Activated naive CD4-positive, alpha-beta T cell treated with anti-CD3 and anti-CD28 coated beads for 36 hours (primary cell): ENCODE measurements at places on chromosomes 12 and 14. TPM values are rescaled to one million over a fixed set of nuclear protein-coding genes. Genes with fewer than 3 reads are reported as not detected.

- DNase-seq = no peak
Measured at GRCh38 chr12:91099341-91099740, 12.0 kb downstream of the LUM start.

DNA sequence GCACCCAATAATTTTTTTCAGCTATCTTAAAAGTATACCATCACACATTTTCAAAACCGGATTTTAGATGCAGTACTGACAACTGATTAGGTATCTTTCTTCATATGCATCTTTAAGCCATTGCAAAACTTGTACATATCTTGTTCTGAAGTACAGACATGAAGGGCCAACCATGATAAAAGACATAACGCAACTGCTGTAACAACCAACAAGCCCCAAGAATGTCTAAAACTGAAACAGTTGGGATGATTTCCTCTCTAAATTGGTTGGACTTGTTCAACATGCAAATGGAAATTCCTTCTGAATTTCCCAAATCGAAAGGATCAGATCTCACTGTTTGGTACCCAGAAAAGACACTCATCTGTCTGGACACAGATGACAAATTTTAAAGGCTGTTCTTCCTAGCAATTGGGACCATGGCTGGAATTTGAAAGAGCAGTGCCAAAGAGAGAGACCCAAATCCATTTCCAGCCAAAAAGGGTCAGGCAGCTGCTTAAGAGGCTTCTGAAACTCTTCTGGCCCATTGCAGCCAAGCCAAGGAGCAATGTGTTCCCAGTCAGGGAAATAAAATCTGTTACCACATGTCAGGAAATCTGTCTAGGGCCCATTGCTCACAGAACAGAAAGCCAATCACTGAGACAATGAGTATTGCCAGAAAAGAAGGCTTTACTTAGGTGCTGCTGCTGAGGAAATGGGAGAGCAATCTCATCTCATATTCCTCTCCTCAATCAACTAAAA lies 1122.4 kb upstream of the USP15 start:
- no peak for DNase-seq

DNA sequence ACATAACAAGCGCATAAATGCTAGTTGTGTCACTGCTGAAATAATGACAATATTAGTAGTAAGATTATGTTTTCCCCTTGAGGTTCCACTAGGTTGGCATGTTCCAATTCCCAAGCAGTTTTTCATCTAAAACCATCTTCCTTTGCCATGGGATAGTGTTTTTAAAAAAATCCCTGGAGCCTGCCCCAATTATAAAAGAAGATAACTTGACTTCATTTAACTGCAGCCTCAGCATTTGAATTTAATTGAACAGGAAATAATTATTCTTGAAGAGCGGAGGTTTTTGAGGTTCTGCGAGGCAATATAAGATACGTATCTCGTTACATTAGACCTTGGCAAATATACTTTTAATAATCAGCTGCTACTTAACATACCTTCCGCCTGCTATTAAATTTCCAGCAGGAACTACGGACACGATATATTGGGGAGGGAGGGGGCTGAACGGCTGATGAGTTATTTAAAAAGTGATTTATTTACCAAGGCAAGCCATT lies 65.2 kb upstream of the HSPB8 start:
- DNase-seq = no peak

DNA sequence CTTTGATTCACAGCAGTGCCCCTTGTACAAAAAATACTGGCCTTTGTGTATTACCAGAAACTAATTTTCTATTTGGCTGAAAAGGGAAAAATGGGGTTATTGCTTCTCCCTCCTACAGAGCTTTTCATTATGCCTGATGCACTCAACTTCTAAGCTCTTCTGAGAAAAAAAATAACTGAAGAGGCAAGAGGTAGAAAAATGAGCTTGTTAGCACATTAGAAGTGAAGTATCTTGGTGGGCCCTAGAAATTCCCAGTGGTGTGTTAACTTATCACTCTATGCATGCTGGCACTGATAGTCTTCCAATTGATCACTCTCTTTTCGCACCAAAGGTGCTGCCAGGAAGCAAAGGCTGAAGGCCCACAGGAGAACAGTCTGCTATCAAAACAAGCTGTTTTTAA lies 17.1 kb downstream of the INSM2 start:
- DNase-seq = no peak

DNA sequence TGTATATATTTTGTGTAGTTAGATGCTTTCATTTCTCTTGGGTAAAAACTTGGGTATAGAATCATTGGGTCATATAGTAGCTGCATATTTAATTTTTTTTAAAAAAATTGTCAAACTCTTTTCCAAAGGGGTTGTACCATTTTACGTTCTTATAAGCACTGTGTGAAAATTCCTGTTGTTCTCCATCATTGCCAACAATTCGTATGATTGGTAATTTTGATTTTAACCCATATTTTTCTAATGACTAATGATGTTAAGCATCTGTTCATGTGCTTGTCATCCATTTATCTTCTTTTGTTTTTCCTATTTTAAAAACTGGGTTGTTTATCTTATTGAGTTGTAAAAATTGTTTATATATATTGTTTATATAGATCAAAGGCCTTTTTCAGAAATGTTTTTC lies 77.4 kb downstream of the OTOGL start:
- DNase-seq = no peak

- no peak for DNase-seq
Measured at GRCh38 chr12:6264402-6265037, 46.0 kb upstream of the PLEKHG6 start.

DNA sequence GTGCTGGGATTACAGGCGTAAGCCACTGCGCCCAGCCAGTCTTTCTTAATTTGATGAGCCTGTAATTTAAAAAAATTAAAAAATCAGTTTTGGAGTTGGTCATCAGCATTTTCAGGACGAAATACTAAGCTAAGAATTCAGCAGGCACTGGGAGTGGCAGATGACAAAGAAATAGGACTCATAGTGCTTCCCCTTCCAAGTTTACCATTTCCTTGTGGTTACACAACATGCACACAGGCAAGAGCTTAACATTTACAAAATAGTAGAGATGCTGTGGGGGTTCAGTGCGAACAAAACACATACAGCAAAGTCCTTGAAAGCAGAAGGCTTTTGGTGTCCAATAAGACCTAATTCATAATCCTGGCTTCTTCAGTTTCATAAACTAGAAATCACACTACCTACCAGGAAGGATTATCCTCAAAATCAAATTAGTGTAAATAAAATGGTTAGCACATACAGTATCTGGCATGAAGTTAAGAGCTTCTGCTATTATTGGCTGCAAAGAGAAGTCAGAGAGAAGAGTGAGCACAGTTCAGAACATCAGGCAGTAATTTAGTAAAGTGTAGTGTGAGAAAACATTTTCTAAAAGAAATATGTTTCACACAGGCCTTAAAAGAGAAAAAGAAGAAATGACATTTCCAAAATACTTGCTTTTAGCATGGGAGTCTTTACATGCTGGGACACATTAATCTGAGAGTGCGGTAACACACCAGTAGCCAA lies 22.2 kb upstream of the KIF21A start:
- DNase-seq = no peak

GRCh38 chr12:80262346-80262745 lies 163.0 kb downstream of the OTOGL start:
- no peak for DNase-seq

DNA sequence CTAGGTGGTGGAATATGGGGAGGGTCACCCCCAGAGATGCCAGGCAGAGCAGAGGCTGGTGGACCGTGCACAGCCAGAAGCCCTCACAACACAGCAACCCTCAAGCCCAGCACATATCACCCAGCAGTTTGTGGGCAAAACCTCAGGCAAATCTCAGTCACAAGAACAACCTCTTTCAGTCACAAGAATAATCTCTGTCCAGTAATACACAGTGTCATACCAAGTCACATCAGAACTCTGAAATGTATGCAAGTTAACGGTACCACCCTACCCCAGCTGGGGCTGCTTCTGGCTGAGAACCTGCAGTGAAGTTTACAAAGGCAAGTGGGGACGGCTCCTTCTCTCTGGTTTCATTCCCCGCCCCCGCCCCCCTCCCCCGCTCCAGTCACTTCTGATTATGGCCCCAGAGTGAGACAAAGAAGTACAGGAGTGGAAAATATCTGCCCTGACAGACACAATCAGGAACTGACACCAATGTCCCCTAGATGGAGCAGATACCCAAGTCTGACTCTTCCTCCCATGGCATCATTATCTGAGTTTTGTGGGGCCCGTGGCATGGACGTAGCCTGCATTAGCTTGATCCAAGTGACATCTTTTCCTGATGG lies 480.9 kb upstream of the TMEM132C start:
- DNase-seq = no peak

DNA sequence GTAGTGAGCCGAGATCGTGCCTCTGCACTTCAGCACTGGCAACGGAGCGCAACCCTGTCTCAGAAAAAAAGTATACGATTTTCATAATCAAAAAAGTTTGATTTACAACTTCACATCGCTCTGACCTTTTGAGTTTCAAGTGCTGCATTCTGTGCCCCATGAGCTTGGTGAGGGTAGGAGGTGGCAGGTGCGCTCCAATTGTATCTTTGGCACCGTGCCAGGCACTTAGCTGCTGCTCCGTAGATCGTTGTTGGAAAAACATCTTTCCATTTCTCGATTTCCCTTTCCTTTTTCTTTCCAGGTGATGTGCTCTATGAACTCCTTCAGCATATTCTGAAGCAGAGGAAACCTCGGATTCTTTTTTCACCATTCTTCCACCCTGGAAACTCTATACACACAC lies 203.7 kb downstream of the ETV6 start:
- DNase-seq = no peak

DNA sequence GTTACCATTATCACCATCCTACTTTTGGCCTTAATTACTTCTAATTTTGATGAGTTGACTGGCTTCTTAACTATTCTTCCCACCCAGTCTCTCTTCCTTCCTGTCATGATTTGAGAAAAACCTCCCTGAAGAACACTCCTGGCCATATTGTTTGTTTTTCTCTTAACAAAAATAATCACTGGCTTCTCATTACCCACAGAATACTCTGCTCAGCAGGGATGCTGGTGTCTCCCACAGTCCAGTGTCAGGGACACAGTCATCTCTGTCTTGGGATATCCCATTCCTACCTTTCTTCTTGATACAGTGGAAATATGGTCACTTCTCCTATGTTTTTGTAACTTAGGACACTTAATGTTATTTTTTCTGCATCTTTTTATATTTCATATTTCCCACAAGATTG lies 103.7 kb downstream of the SRGAP1 start:
- DNase-seq = no peak

GRCh38 chr12:22287776-22288621 lies 46.5 kb downstream of the ST8SIA1 start:
- DNase-seq = peak; percentile 50

- DNase-seq = no peak
Measured at GRCh38 chr12:74963867-74964331, 245.7 kb downstream of the KCNC2 start.

DNA sequence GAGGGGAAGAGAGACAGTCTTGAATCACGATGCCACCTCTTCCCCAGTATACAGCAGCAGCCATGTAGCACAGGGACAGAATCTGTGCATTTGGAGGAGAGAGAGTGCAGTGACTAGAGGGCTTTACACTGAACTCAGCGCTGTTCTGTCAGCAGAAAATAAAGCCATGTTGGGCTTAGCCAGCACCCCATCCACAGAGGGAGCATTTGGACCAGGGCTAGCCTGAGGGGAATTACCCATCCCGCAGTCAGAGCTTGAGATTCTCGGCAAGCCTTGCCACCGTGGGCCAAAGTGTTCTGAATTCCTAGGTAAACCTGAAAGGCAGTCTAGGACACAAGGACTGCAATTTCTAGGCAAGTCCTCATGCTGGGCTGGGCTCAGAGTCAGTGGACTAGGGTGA lies 120.4 kb upstream of the CNOT2 start:
- no peak for DNase-seq

GRCh38 chr12:72677139-72677538 lies 405.0 kb downstream of the TRHDE start:
- DNase-seq = no peak

GRCh38 chr12:75975702-75976101 lies 55.9 kb downstream of the PHLDA1 start:
- DNase-seq = no peak

DNA sequence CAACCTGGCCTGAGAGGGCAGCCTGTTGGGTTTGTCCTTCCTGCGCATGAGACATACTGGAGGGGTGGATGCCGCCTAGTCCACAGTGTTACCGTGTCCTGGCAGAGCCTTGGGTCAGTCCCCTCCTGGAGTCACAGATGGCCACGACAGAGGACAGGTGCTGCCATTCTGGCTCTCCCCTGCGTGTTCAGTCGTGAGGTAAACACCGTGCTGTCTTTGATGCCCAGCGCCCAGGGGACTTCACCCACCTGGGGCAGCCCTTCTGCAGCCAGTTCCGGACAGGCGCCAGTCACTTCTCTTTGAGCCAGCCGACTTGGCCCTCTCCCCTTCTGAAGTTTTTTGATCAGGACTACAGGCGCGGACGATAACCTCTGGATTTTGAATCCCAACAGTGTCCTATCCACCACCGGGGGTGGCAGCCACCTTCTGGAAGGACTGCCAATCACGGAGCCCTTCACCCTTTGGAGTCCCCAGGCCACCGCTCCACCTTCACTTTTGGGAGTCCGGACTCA lies 933.0 kb downstream of the DIO2 start:
- DNase-seq = no peak

DNA sequence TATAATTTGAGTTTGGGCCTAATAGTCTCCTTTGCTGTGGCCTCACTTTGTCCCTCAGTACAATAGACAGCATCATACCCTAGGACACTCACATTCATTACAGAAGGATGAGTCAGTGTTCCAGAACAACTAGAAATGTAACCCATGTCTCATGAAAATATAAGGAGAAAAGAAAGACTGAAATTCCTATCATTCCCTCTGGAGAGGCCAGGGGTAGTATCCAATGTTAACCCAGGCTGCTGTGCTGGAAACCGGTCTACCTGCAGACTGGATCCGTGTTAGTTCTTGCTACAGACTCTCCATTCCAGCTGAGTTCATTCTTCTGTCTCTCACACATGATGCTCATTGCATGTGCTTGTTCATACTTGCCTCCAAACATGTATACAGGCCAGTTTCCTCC lies 75.8 kb upstream of the HOXC13 start:
- no peak for DNase-seq

- DNase-seq = no peak
Measured at GRCh38 chr12:47144769-47145168, 65.0 kb upstream of the AMIGO2 start.

DNA sequence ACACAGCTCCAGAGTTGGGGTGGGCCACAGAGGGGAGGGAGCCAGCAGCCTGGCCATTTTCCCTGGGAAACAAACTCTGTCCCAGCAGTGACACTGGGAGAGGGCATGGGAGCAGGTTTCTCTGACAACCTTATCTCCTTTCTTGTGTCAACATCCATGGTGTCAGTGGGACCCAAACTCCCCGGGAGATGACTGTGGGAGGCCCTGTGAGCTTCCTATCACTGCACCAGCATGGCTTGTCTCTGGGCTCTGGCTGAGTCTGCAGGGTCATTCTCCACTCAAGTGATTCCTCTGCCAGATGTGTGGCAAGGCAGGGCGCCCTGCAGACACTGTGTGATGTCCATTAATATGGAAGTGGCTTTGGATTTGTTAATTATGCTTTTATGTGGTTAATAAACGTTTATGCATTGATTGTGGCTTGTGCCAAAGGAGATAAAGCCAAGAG lies 10.1 kb downstream of the LRTM2 start:
- no peak for DNase-seq

The SLC5A8 gene
- not detected for total RNA-seq

The ZDHHC17 gene
- total RNA-seq = 22.2 TPM

The HELB gene
- total RNA-seq = 23.0 TPM

The PKP2 gene
- 0.22 TPM for total RNA-seq

The ANP32D gene
- total RNA-seq = not detected

The SERPINA1 gene
- 3.1 TPM for total RNA-seq

The KRT85 gene
- total RNA-seq = not detected

The SMIM41 gene
- not detected for total RNA-seq
